Activated T-cell treated with anti-CD3 and anti-CD28 coated beads, Interleukin-2, amount 50 U/mL, for 48 hours (primary cell): ENCODE measurements at places on chromosomes 1 and 21.
A peak's percentile ranks its signal among the peaks of the same experiment; 100 is the strongest.

GRCh38 chr1:221869779-221870178, 127.9 kb upstream of the DUSP10 start:
- DNase-seq = no peak

DNA sequence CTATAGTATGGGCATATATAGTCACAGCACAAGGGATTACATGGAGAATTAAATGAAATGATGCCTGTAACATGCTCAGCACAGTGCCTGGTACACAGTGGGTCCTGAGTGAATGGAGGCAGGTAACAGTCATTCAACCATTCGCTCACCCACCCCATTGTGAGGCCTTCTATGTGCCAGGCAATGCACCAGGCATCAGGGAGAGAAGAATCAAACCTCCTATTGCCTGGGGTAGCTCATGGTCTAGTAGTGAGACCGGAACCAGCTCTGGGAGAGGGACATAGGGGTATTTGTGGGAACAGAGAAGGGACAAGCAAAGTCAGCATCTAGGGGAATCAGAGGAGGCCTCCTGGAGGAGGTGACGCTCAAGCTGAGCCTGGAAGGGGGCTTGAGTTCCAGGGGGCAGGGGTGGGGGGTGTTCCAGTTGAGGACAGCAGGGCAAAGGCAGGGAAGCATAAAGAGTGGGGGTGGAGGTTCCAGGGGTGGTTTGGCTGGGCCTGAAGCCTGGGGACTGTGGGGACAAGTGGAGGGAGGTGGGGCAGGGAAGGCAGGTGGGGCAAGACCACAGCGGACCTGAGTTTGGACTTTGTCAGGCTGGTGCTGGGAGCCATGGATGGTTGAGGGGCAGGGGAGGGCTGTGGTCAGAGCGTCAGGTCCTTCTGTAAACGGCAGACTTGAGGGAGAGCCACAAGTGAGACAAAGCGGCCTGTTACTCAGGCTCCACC, 591.6 kb downstream of the PTPRU start:
- no peak for DNase-seq

GRCh38 chr1:92356956-92357355, 58.1 kb downstream of the RPAP2 start:
- DNase-seq = no peak

- no peak for DNase-seq
Measured at GRCh38 chr1:175637911-175638310, 105.5 kb downstream of the TNR start.

DNA sequence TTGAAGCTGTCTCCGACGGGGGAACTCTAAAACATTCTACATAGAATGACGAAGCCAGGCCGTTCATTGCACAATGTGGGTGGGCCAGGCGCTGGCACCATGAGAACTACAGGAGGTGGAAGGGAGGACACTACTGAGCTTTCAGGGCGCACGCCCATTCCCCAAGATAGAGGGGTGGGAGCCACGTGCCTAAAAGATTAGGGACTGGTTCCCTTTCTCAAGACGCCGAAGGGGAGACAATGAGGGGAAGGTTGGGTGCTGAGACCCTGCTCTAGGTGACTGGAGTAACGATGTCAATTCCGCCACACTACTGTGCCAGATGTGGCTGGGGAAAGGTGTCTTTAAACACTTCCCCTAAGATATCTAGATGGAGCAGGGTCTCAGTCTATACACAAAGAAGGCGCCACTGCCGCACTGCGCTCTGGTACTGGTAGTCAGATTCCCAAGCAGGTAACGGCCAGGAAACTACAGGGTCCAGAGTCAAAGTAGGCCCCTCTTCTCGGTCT, 782 bp downstream of the CSDE1 start:
- no peak for DNase-seq

DNA sequence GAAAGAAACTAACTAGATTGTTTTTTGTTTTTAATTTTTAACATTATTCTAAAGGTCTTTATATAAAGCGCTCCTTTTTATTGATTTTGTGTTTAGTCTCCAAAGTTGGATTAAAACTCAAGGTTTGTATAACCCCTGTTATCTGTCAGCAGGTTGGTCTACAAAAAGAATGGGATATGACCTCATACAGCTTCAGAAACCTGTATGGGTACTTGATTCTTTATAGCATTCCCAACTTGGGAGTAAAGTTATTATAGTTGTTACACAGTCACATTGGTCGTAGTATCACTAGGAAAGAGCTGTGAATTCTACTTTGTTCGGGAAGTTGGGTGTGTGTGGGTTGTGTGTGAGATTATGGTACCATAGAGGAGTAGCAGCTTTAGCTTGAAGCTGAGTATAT, 52.4 kb downstream of the ZMYM4 start:
- DNase-seq = no peak

DNA sequence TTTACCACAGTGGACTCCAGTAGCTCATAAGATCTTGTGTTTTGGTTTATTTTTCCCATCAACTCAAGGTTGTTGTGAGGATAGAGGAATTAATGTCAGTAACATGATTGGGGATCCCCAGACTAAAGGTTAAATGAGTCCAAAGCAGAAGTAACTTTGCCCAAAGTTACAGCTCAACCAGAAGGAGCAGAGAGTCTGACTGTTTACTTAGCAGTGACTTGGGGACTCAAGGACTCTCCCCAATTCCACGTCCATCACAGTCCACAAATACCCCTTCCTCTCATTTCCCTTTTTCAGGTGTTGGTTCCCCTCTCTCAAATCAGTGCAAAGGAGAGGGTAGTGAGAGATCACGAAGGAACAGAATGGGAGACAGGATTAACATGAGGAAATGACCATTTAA, 4.0 kb upstream of the ETV3 start:
- DNase-seq = no peak

- no peak for DNase-seq
Measured at GRCh38 chr1:56187405-56187804, 392.0 kb downstream of the PLPP3 start.

DNA sequence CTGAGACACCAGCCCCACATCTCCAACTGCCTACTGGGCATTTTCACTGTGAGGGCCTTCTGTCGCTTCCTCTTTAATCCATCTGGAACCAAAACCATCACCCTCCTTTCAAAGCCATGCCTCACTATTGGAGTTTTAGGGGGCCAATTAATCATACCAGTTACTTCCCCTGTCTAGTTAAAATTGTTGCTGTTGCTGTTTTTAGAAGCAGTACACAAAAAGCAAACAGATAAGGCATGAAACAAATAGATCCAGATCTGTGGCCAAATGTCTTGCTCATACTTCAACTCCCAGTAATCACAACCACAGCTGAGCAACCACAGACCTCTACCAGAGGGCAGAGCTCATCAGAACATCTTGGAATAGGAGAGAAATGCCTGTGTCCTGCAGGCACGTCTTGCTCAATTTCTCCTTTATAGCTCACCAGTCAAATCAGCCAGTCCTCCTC, 133.8 kb upstream of the C1orf105 start:
- no peak for DNase-seq

DNA sequence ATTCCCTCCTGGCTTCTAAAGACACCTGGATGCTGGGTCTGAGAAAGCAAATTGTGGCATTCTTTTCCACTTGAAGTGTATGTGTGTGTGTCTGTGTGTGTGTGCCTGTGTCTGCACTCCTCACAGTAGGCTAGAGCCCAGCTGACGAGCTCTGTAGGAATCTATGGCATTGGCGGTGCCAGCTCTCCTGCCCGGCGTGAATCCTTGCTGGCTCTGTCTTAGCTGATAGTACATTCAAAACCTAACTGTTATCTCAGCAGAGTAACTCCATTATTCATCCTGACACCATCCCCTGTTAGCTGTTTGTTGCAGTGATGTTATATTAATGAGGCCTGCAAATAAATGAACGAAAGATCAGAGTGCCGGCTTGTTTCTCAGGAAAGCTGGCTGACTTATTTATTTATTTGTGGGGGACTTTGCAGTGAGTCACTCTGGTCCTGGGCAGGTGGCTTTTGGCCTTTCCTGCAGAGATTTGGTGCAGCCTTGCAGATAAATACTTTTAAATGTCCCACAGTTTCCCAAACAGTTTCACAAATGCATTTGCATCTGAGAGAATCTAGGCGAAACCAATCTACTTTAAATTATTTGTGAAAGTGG, 160.6 kb upstream of the CD34 start:
- no peak for DNase-seq

DNA sequence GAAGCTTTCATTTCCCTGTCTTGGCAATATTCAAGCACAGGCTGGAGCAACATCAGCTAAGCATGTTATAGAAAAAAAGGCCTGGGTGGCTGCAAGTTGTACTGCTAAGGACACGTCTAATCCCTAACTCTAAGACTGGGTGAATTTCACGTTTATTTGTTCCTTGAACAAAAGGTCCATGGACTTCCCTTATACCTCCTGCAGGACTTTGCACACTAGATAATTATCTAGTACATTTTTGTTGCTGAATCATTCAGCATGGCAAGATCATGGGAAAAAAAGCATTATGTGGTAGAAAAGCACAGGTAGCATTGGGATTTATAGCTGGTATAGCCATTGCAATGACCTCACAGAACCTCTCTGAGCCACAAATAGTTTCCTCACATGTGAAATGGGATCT, 130.7 kb upstream of the DMRTA2 start:
- DNase-seq = no peak

DNA sequence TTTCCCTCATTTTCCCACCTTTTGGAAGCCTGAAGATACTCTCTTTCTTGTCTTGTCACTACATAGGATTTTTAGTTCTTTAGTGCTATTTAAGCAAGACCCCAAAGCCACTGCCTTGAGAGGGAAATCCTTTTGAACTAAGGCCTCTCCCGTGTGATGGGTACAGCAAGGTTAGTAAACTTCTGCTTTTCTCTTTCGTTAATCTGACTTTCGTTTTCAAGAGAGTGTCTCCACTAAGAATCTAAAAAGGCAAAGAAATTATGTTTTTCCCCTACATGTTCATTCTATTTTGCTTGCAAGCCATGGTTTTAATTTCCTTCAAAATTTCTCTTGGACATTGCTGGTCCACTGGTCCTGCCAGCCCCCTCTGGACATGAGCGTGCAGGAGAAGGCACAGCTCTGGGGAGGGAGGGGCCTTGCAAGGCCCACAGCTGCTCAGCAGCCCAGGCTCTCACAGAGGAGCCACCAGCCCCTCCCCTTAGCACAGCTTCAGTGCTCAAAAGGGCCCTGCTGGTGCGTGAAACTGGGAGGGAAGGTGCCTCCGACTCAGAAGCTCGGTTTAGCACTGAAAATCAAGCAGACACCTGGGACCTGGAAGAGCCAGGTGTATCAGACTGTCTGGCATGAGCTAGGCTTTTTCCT, 210.9 kb upstream of the GALNT2 start:
- DNase-seq = peak; percentile 26

- peak; percentile 40 for DNase-seq
Measured at GRCh38 chr1:46549697-46550681, 1.5 kb downstream of the KNCN start.

DNA sequence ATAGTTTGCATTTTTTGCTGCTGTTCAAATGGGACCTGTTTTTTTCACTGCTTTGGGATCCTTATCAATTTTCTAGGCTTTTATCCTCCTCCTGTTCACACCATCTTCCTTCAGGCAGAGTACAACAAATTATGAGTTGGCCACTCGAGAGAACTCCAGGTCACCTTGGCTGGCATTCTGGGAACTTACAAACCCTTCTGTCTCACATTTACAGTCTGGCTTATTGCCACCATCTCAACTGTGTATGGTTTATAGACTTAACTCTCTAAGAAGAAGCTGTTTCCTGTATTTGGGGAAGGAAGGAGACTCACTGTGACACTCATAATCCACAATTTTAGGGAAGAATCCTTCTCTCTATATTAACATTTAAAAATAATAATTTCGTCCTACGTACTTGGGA, 5.4 kb upstream of the ZNF691 start:
- DNase-seq = no peak

DNA sequence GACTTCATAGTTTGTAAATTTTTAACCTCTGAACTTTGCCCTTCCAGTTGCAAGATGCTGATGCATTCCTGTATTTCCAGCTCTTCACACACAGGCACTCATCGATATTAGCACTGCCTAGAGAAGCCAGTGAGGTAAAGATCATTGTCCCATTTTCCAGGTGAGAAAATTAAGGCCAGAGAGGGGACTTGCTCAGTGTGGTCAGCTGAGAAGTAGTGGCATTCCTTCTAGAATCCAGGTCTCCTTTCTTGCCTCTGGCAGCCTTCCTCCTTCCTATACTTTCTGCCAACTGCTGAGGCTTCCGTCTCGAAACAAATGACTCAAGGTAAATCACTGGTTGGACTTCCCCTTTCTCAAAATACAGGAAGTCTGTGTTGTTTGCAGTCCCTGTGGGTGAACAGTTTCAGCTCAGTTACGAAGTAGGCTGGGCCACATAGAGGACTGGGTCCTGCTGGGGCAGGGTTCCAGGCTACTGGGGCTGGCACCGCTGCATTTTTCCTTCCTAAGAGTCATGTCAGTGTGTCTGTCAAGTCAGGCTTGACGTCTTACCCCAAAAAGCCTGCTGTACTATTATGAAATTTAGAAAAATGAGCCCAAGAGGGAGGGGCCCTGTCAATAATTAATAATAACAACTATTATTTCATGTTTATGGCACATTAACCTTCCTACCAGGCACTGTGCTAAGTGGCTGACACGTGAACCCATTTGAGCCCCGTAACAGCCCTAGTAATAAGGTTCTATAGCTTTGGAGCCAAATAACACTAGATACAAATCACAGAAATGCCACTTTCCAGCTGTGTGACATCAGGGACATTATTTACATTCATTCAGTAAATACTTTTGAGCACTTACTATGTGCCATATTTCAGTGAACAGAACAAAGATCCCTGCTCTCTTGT, 16.6 kb upstream of the RNF19B start:
- DNase-seq = peak; percentile 71
